Astrocyte (in vitro differentiated cells and primary cell): ENCODE measurements at places on chromosomes 5 and 9.
A peak's percentile ranks its signal among the peaks of the same experiment; 100 is the strongest.

- no peak for DNase-seq
These were observed 91.2 kb downstream of the PAX5 start for GRCh38 chr9:36942891-36943290.

DNA sequence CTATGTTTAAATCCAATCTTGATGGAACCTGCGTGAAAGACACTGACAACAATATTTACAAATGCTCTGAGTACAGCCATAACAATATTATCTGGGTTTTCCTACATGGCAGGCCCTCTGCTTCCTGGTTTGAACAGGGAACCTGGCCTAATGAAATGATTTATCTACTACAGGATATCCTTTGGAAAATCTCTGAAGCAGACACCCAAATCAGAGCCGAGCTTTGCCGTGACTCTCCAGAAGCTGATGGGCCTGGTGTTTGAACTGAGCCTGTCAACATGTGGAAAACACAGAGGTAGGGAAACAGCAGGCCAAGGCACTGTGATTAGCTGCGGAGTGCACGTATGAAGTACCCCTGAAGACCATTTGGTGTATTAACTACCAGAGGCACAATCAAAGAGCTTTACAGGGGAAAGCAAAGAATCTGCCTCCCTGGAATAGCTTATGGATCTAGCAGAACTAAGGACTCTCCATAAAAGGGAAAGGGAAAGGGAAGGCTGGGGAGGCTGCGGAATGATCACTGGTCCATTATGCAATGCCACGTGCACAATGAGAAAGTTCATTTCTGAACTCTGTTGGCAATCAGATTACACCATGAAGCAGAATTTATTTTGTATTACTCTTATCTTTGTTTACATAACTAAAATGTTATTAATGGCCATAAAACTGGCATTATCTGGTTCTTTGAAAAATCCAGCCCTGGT, 321.9 kb downstream of the EBF1 start:
- no peak for DNase-seq

DNA sequence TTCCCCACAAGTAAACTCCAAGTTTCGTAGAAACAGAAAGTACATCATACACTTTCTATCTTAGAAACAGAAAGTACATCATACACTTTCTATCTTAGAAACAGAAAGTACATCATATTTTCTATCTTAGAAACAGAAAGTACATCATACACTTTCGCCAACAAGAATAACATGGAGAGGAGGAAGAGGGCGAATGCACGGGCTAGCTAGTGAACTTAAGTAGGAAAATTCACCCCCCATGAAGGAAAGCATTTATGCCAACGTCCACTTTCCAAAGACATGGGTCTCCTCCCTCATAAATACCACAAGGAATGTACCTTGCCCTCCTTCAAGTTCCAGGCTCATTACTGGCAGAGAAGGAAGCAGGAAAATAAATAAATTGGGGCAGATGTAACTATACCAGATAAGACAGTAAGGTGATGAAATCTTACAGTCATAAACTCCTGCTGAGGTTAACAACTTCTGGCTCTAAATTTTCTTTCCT, 64.7 kb downstream of the FRMD3 start:
- DNase-seq, result no peak

DNA sequence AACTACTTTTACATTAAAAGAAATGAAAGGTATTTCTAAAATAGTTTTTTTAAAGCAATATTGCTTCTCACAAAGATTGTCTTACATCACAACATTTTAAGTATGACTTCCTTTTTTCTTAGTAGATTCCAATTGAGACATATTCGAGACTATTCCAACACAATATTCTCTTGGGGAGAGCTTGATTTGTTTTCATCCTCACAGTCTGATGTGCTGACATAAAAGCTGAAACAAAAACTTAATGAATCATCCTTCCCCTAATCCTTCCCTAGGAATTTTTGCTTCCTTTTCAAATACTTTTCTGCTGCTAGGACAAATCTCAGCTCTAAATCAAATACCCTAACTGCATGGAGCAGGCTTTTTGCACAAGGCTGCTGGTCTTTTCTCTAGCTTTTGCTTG, 245.8 kb upstream of the MAP3K1 start:
- peak; percentile 9 for DNase-seq

GRCh38 chr5:169814522-169814921, 165.8 kb downstream of the INSYN2B start:
- no peak for DNase-seq

GRCh38 chr9:110626101-110626829, 42.3 kb upstream of the MUSK start:
- peak; percentile 87 for DNase-seq

DNA sequence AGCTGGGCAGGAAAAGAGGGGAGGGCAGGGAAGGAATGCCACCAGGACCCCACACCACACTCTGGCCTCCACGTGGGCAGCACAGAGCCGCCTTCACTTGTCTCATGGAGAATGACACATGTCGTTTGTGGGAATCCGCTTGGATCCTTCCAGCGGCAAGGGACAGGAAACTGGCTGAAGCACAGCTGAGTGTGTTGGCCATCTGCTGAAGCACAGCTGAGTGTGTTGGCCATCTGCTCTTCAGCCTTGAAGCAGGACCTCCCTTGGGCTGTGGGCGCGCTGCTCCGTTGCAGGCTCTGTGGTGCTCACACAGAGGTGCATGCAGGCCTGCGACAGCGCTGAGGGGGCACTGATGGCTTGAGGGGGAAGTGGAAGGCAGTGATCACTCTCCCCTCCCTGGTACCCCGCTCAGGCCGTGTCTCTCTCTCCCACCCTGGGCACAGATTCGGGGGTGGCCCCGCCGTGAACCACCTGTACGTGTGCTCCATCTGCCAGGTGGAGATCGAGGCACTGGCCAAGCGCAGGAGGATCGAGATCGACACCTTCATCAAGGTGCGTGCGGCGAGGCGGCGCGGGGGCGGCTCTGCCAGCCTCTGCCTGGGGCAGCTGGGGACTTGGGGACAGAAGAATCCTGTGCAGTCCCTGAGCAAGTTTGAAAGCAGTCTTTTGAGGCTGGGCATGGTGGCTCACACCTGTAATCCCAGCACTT, 40.6 kb downstream of the USP20 start:
- DNase-seq, result no peak

DNA sequence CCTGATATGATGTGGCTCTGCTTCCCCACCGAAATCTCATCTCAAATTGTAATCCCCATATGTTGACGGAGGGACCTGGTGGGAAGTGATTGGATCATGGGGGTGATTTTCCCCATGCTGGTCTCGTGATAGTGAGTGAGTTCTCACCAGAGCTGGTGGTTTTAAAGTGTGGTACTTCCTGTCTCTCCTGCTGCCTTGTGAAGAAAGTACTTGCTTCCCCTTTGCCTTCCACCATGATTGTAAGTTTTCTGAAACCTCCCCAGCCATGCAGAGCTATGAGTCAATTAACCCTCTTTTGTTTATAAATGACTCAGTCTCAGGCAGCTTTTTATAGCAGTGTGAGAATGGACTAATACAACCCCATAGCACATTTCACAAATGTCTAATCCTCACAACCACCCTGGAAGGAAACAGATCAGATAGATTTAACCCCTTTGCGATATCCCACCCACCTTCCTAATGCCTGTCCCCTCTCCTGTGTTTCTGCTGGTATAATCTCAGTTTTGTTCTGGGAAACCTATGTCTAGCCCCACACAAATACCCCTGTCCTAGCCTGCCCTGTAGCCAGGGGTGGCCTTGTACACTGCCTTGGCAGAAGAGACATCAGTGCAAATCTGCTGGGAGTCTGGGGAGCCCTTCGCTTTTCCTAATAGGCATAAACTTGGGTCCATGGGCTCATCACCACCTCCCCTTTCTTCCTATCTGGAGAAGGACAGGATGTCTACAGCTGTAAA, 157.0 kb upstream of the RAI14 start:
- peak; percentile 83 for DNase-seq

DNA sequence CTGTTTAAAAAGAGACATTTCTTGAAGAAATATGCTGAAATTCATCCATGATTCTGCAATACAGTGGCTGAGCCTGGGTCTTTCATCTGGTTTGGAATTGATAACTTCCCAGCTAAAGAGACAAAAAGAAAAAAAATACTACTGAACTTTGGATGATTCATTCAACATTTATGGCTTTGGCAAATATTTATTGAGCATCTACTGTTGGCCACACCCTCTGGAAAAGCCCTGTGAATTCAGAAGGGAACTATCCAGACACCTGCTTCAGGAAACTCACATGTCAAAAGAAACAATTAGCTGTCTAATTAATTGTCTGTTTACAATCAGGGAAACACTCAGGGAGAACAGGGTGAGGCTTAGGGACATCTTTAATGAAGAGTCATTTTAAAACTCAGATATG, 17.8 kb upstream of the ZNF622 start:
- no peak for DNase-seq

DNA sequence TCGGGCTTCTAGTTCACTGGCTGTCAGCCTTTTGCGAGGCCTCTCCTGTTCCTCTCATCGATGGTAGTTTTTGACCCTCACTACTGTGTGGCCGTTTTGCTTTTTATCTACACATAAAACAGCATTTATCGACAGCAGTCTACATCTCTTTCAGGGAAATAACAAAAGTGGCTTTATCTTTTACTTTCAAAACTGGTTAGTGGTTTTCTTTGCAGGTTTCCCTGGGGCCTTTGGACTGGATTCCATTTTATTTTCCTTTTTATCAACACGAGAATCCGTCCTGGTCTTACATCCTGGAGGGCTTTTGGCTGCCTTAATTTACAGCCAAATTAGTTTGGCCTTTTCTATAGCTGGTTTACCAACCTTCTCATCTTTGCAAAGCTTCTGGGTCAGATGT, 793 bp upstream of the PKD2L2 start:
- no peak for DNase-seq

GRCh38 chr9:13885258-13885657, 428.7 kb downstream of the NFIB start:
- DNase-seq, result no peak

DNA sequence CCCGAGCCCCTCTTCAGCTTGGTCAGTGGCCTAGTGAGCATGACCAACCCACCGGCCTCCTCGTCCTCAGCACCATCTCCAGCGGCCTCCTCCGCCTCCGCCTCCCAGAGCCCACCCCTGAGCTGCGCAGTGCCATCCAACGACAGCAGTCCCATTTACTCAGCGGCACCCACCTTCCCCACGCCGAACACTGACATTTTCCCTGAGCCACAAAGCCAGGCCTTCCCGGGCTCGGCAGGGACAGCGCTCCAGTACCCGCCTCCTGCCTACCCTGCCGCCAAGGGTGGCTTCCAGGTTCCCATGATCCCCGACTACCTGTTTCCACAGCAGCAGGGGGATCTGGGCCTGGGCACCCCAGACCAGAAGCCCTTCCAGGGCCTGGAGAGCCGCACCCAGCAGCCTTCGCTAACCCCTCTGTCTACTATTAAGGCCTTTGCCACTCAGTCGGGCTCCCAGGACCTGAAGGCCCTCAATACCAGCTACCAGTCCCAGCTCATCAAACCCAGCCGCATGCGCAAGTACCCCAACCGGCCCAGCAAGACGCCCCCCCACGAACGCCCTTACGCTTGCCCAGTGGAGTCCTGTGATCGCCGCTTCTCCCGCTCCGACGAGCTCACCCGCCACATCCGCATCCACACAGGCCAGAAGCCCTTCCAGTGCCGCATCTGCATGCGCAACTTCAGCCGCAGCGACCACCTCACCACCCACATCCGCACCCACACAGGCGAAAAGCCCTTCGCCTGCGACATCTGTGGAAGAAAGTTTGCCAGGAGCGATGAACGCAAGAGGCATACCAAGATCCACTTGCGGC, 1.8 kb downstream of the EGR1 start:
- peak; percentile 28 for DNase-seq

- no peak for DNase-seq
These were observed 1.5 kb upstream of the SIT1 start for GRCh38 chr9:35651956-35652828.

DNA sequence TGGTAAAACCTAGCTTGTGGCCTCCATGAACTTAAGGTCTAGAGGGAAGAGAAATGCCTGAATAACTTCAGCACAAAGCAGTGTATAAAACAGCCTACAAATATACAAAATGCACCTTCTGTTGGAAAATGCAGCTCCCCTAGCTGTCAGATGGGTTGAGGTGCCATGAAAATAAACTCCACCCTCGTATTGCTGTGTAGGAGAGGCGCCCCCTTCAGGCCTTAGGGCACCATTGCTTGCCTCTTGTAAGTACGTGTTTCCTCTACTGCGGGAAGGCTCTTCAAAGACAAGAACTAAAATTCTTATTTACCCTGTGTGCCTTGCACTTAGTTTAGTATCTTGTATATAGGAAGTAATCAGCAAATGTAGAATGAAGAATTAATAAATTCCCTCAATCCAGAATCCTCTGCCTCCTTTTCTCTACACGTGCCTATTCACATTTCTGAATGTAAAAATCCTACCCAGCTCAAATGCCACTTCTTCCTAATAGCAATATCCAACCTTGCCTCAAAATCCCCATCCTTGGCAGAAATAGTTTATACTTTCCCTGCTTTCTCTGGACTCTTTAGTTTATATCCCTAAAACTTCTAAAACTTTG, 393.7 kb upstream of the PDE4D start:
- peak; percentile 31 for DNase-seq

- no peak for DNase-seq
These were observed 5.6 kb downstream of the HRH2 start for GRCh38 chr5:175663186-175664184.

DNA sequence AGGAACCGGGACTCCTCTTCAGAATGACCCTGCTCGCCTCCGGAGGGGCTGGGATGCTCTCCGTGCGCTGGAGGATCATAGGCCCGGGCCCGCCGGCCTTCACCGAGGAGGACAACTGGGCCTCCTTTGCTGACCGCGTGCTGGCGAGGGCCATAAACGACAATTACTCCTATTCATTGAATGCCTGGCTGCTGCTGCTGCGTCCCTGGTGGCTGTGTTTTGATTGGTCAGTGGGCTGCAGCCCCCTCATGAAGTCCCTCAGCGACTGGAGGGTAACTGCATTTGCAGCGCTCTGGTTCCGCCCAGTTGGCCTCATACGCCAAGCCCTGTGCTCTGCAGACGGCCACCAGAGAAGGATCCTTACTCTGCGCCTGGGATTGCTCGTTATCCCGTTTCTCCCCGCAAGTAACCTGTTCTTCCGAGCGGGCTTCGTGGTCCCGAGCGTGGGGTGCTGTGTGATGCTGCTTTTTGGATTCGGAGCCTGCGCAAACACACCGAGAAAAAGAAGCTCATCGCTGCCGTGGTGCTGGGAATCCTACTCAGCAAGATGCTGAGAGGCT, 16.6 kb downstream of the OR2V1 start:
- no peak for DNase-seq

- DNase-seq, result no peak
These were observed 325.8 kb upstream of the CDH6 start for GRCh38 chr5:30867711-30868110.

- peak; percentile 64 for DNase-seq
These were observed 3.5 kb downstream of the RUFY1 start for GRCh38 chr5:179553875-179554274.

- DNase-seq, result no peak
These were observed 260.9 kb upstream of the TUSC1 start for GRCh38 chr9:25939126-25939525.

GRCh38 chr5:30900367-30900766, 293.1 kb upstream of the CDH6 start:
- DNase-seq, result no peak

- DNase-seq, result no peak
These were observed 17.8 kb downstream of the MTREX start for GRCh38 chr5:55325621-55326020.

- DNase-seq, result no peak
These were observed 429.5 kb downstream of the TLE1 start for GRCh38 chr9:81259896-81260295.

- DNase-seq, result peak; percentile 88
These were observed 1.1 kb downstream of the FKBP15 start for GRCh38 chr9:113219969-113220368.
